Progenitor cell of endocrine pancreas (in vitro differentiated cells): ENCODE measurements at places on chromosomes 6 and 20. TPM values are rescaled to one million over a fixed set of nuclear protein-coding genes. Genes with fewer than 3 reads are reported as not detected.

DNA sequence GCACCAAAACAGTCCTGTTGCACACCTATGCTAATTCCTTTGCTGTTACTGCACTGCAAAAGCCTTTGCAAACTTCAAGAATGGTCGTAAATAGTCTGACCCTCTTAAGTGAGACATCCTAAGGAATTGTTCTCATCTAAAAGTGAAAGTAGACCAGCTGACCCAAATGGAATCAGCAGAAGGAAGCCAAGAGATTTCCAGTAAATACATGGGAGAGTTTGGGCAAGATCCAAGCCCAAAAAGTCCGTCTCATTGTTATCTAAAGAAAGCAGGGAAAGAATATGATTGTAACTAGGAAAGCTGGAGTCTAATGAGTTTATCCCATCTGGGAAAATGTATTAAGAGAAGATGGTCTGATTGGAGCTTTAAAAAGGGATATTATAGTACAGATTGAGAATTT, 43.0 kb upstream of the HIVEP1 start:
- DNase-seq: no peak

- no peak for DNase-seq
Observed at GRCh38 chr20:62741701-62742491, 33.3 kb downstream of the NTSR1 start.

DNA sequence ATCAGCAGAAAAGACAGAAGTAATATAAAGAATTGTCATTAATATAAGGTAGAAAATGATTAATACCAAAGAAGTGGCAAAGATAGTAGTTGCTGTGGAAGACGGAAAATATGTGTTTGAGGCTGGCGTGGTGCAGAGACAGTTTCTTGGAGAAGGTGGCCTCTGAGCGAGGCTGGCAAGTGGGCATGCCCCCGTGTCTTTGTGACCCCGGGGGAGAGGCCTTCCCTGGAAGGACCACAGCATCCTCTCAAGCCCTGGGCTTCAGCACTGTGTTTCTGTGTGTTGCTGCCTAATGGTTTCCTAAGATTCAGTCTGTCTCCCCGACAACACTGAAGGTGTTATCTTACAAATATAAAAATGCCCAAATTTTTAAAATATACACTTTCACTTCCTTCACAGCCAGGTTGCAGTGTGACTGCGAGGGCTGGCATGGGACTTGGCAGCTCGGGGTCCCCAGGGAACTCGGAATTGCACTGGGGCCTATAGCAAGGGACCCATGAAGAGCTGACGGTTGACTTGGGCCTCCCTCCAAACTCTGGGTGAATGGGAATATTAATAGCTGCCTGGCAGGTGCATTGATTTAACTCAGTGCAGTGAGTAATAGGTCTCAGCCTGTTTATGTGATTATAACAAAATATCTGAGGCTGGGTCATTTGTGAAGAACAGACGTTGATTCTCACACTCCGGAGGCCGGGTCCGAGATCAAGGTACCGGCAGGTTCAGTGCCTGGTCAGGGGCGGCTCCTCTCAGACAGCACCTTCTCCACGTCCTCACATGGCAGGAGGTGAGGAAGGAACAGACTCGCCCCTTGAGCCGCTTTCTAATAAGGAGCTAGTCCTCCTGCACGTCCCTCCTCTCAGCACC, 47.4 kb upstream of the AFDN start:
- no peak for DNase-seq

DNA sequence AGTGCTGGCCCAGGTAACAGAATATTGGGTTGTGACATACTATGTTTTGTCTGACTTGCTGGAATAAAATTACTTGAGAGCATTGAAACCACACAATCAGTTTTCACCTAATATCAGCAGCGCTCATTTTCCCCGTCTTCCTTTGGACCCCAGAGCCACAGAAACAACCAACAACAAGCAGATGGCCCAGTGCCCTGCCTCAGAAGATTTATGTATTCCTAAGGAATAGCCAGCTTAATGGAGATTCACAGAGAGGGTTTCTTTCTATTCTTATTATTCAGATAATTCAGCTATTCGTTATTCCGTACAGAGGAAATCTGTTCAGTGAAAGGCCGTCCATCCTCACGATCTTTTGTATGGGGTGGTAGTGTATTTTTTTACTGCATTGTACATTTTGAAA, 154.8 kb downstream of the TMEM242 start:
- no peak for DNase-seq

- no peak for DNase-seq
Observed at GRCh38 chr6:151494235-151494935, 568 bp downstream of the CCDC170 start.

GRCh38 chr20:57166568-57167291, 99.7 kb downstream of the BMP7 start:
- DNase-seq: no peak

- DNase-seq: no peak
Observed at GRCh38 chr6:157570104-157570503, 189.1 kb downstream of the ZDHHC14 start.

DNA sequence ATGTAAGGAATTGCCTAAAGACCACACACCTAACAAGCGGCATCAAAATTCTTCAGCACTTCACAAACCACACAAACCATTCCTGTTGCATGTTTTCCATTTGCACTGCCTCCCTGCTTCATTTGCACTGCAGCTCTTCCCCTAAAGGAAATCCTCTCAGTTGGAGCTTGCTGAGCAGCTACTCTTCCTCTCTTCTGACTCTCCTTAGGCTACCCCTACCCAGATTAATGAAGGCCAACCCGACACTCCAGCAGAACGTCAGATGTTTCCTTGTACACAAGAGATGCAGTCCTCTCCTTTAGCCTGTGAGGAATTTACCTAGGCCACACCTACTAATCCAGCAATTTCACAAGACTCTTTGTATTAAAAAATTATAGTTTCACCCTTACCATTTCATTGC, 8.1 kb downstream of the BEND6 start:
- no peak for DNase-seq

GRCh38 chr6:130070326-130070725, 51.9 kb downstream of the L3MBTL3 start:
- DNase-seq: no peak

- DNase-seq: no peak
Observed at GRCh38 chr6:44303842-44304241, 9.3 kb downstream of the AARS2 start.

GRCh38 chr20:50601511-50602431, 89.6 kb downstream of the RIPOR3 start:
- DNase-seq: no peak

GRCh38 chr6:136795996-136796395, 3.7 kb upstream of the MAP3K5 start:
- no peak for DNase-seq

- no peak for DNase-seq
Observed at GRCh38 chr20:40087496-40087895, 601.5 kb downstream of the MAFB start.

PPP1R14C gene
- 0.98 and 1.2 TPM in 2 replicates for total RNA-seq

SIRPD gene
- total RNA-seq: not detected in 2 replicates

TBX18 gene
- total RNA-seq: 1.3 and 1.8 TPM in 2 replicates

MYH7B gene
- total RNA-seq: 0.98 and 1.2 TPM in 2 replicates

DOK5 gene
- total RNA-seq: 0.24 and 0.33 TPM in 2 replicates

PI3 gene
- not detected in 2 replicates for total RNA-seq
